Esophagus mucosa (tissue), 1 donor: ENCODE measurements at places on chromosomes 2 and 18. TPM values are rescaled to one million over a fixed set of nuclear protein-coding genes. Genes with fewer than 3 reads are reported as not detected.

Gene SAP130
- 14.3 TPM for total RNA-seq

- peak; percentile 50 for ATAC-seq
Measured at GRCh38 chr2:7430869-7431641, 513.8 kb downstream of the RNF144A start.

DNA sequence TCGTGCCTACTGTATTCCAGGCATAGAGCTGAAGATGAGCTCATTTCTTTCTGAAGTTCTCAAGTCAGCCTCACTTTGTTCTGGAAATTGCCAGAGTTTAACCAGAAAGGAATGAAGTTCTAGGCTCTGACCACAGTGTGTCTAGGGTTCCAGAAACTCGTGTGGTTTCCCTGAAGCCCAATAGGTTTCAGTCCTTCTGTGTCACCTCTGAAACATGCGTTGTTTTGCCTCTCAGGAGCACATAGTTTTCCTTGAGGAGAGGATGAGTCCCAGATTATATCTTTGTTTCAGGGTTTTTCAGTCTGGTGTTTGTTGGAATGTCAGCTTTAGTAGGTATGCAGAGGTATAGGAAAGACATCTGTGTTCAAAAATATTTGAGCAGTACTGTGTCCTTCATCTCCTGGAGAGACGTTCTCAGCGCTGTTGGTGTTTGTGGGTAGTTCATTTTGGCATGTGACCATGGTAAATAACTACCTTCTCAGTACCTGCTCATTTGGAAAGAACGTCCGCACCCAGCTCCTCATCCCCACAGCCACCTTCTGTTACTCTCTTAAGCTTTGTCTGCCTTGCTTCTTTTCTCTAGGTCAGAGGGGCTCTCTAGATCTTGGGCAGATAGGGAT is 56.6 kb downstream of the RALBP1 start:
- ATAC-seq = no peak

DNA sequence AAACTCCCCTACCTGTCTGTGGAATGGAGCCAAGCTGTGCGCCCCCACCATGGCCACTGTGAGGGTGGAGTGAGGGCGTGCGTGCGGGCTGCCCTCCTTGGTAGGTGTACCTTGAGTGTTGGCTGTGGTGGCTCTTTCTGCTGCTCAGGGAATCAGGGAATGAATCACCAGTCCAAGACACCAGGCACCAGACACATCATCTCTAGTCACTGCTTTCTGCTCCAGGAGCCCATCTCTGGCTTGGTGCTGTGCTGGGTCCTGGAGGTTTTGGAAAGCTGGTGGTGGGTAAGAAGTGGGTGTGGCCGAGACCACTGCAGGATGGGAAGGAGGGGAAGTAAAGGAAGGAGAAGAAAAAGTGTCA is 209.9 kb downstream of the SEPTIN10 start:
- no peak for ATAC-seq

Gene RTKN
- 18.3 TPM for total RNA-seq

- no peak for ATAC-seq
Measured at GRCh38 chr18:58572181-58572580, 56.7 kb downstream of the ALPK2 start.
